RWPE1 (cell line): ENCODE measurements at places on chromosomes 7 and 10.
A peak's percentile ranks its signal among the peaks of the same experiment; 100 is the strongest.

GRCh38 chr10:126423732-126424491 is 35.6 kb upstream of the ADAM12 start:
- no peak for DNase-seq

GRCh38 chr10:130044067-130045061 is 66.3 kb downstream of the C10orf143 start:
- no peak for DNase-seq

DNA sequence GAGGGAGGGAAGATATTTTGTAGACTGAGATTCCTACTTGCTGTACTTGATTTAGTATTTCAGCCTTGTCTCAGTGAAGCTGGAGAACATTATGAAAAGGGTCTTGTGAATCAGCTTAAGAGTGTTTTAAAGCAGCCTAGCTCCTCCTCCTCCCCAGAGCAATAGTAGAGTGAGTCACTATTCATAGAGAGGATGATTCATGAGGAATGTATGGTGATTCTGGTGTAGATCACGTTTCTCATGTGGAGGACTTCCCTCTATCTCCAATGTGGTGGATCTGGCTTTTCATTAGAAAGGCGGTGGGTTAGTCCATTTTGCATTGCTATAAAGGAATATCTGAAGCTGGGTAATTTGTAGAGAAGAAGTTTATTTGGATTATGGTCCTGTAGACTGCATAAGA is 340.1 kb upstream of the CHRM2 start:
- DNase-seq = peak; percentile 18

DNA sequence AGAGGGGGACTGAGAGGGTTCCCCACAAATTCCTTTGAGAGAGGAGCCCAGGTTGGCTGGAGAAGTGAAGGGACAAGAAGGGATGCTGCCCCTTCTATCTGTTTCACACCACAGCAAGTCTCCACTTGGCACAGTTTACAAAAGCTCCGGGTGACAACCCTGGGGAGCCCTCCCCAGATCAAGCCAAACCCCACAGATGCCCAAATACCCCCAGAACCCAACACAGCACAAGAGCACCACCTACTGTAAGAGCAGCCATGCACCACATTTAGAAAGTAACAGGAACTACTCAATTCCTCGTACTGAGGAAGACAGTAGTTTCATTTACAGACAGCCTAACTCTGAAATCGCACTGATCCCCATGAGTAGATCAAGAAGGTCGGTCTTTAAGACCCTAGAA is 67.8 kb upstream of the ATP6V0A4 start:
- DNase-seq = peak; percentile 2

DNA sequence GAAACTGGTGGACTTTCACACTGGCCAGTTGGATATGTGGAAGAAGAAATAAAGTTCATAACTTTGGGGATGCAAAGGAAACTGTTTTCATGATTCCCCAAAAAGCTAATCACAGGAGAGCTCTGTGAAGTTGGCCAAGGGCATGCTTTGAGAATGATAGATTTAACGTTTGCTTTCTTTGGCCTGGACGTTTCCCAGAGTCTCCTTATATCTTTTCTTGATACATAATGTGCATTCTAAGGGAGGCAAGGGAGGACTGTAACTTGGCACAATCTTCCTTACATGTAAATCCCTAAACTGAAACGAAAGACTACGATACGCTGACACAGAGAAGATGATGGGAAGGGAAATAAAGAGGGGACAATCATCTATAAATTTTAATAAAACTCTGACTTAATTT is 176.5 kb upstream of the INHBA start:
- DNase-seq = no peak

GRCh38 chr10:73865459-73866442 is 8.6 kb downstream of the CAMK2G start:
- DNase-seq = no peak

- DNase-seq = no peak
Measured at GRCh38 chr7:158356454-158356853, 231.2 kb downstream of the PTPRN2 start.
